ENCODE measurements at places on chromosomes 4 and X. TPM values are rescaled to one million over a fixed set of nuclear protein-coding genes. Genes with fewer than 3 reads are reported as not detected.

CLDN34 gene
- total RNA-seq = not detected

ETNPPL gene
- total RNA-seq = not detected

AKAP14 gene
- total RNA-seq = not detected

ATOH1 gene
- 41.8 TPM for total RNA-seq

PWWP3B gene
- 0.27 TPM for total RNA-seq

RASSF6 gene
- total RNA-seq = 36.2 TPM

DNA sequence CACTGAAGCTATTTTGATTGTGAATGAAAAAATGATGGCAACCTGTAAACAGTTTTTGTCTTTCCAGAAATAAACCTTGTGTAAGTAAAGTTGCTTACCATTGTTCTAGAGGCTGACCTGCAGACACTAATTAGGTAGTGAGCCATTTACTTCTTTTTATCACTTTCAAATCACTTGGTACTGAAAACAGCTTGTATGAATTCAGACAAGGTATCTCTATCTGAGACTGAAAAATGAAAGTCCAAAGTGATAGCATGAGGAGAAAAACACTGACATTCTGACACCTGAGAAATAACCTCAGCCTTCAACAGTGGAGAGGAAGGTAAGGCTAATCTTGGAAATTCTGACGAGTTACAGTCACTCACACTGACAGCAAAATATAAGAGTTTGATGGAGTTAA, 238.8 kb downstream of the GPC3 start:
- no peak overlapping the region for H3K4me3 ChIP-seq
- H3K36me3 ChIP-seq = no peaks in the 10 kb centered on the region
- no peaks in the 10 kb centered on the region for H3K4me1 ChIP-seq
- DNase-seq = no peak
- no peak overlapping the region for H3K27ac ChIP-seq

DNA sequence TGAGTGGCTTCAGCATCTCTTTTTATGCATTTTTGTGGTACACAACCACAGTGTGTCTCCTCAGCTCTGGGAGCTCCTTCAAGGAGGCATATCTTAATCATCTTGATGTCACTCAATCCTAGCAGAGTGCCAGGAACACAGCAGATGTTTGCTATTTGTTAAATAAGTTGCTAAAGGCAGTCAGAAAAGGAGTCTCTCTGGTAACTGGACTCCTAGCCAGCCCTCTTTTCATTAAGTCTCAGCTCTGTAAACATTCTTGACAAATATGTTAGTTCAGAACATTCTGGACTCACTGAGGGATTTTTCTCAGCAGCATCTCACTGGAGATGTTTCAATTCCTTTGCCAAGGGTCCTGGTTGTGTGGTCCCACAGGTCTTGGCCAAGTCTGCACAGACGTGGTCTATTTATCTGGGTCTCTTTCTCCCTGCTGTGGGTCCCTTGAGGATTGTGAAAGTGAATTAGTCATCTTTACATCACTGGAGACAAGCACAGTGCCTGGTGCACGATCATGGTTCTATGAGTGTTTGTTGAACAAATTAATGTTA, 20.3 kb upstream of the FAM9C start:
- no peaks in the 10 kb centered on the region for H3K4me1 ChIP-seq
- DNase-seq = no peak
- H3K27me3 ChIP-seq = no peaks in the 10 kb centered on the region
- no peak overlapping the region for H3K4me3 ChIP-seq

GRCh38 chr4:165838575-165838974, 34.5 kb upstream of the TLL1 start:
- H3K27me3 ChIP-seq = no peaks in the 10 kb centered on the region
- no peak overlapping the region for H3K4me3 ChIP-seq
- no peaks in the 10 kb centered on the region for H3K36me3 ChIP-seq
- H3K27ac ChIP-seq = no peak overlapping the region

- no peak overlapping the region for H3K27ac ChIP-seq
- H3K4me1 ChIP-seq = no peaks in the 10 kb centered on the region
These were observed 960.9 kb upstream of the HS3ST1 start for GRCh38 chr4:12389604-12390003.

DNA sequence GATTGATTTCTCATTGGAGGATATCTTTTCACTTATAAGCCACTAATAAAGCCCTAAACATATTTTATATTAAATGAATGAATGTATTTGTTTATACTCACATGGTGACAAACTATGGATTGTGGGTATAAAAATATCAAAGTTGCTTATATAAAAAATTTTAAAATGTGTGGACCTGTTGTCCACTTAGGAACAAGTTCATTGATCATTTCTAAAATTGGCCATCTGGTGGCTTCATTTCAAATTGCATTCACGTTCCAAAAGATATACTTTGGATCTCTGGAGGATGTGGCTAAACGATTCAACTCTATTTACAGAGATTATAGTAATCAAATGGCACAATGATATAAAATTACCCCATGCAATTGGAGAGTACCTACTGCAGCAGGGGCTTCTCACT, 32.5 kb downstream of the FSTL5 start:
- no peak for DNase-seq
- no peak overlapping the region for H3K4me3 ChIP-seq

DNA sequence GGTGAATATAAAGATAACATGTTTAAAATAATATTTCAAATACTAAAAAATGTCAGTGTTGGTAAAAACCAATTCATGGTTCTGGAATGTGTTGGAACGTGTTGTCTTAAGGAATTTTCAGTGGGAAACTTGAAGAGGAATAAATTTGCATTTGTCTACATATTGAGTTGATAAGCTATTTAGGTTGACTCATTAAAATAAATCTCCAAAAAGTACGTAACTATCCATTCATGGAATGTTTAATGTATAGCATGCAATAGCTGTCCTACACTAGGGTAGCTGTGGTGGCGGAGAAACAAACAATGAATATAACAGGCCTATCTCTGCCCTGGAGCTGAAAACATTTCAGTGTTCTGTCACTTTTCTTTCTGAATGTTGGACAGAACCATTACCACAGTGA, 20.3 kb downstream of the SHISA3 start:
- H3K27ac ChIP-seq = no peak overlapping the region
- no peak overlapping the region for H3K4me3 ChIP-seq
- H3K36me3 ChIP-seq = peaks cover 16% of the 10 kb centered on the region

GRCh38 chrX:101785142-101785541, 125.5 kb upstream of the ARMCX2 start:
- H3K27ac ChIP-seq = no peak overlapping the region
- H3K27me3 ChIP-seq = no peaks in the 10 kb centered on the region
- H3K4me3 ChIP-seq = no peak overlapping the region
- no peaks in the 10 kb centered on the region for H3K36me3 ChIP-seq

DNA sequence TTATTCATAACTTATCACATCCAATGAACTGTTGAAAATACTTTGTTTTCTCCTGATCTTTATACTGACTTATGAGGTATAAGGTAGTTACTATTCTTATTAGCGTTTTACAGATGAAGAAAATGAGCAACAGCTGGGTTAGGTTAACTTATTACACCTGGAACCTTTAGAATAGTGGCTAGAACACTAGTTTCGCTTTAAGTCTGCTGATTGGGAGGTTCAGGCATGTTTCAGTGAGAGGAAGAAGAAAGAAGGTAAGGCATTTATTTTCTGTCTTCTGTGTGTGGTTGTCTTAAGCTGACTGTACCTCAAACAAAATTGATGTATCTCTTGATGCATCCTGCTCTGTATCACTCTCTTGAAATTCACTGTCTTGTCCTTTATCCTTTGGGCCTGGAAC, 302.5 kb downstream of the GRID2 start:
- H3K4me1 ChIP-seq = no peaks in the 10 kb centered on the region
- H3K36me3 ChIP-seq = no peaks in the 10 kb centered on the region
- H3K27ac ChIP-seq = no peak overlapping the region
- no peak overlapping the region for H3K4me3 ChIP-seq

DNA sequence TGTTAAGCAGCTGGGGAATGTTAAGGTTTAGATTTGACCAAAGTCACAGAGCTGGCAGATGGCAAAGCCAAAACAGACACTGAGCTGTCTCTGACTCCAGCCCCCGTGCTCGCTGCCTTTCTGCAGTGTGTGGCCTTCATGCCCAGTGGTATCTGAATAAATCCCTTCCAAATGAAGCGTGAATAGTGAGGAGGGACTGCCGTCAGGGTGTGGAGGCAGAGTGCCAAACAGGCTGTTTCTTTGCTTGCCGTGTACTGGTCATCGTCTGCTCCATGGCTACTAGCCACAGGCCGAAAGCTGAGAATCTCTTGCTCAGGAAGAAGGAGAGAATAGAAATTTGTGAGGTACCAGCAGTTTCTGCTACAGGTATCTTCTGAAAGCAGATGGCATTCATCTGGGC, 19.7 kb downstream of the PRIMPOL start:
- peaks cover 20% of the 10 kb centered on the region for H3K4me1 ChIP-seq
- H3K36me3 ChIP-seq = peaks cover 10% of the 10 kb centered on the region
- H3K4me3 ChIP-seq = no peak overlapping the region
- no peak for DNase-seq
- no peaks in the 10 kb centered on the region for H3K27me3 ChIP-seq

- no peak for DNase-seq
- no peak overlapping the region for H3K4me3 ChIP-seq
- no peak overlapping the region for H3K27ac ChIP-seq
- H3K4me1 ChIP-seq = peaks cover 27% of the 10 kb centered on the region
These were observed 53.7 kb upstream of the TADA2B start for GRCh38 chr4:6989331-6989923.

- no peaks in the 10 kb centered on the region for H3K36me3 ChIP-seq
- no peaks in the 10 kb centered on the region for H3K4me1 ChIP-seq
- no peaks in the 10 kb centered on the region for H3K27me3 ChIP-seq
- no peak overlapping the region for H3K27ac ChIP-seq
- DNase-seq = no peak
These were observed 158.2 kb upstream of the DDIT4L start for GRCh38 chr4:100348473-100348872.

DNA sequence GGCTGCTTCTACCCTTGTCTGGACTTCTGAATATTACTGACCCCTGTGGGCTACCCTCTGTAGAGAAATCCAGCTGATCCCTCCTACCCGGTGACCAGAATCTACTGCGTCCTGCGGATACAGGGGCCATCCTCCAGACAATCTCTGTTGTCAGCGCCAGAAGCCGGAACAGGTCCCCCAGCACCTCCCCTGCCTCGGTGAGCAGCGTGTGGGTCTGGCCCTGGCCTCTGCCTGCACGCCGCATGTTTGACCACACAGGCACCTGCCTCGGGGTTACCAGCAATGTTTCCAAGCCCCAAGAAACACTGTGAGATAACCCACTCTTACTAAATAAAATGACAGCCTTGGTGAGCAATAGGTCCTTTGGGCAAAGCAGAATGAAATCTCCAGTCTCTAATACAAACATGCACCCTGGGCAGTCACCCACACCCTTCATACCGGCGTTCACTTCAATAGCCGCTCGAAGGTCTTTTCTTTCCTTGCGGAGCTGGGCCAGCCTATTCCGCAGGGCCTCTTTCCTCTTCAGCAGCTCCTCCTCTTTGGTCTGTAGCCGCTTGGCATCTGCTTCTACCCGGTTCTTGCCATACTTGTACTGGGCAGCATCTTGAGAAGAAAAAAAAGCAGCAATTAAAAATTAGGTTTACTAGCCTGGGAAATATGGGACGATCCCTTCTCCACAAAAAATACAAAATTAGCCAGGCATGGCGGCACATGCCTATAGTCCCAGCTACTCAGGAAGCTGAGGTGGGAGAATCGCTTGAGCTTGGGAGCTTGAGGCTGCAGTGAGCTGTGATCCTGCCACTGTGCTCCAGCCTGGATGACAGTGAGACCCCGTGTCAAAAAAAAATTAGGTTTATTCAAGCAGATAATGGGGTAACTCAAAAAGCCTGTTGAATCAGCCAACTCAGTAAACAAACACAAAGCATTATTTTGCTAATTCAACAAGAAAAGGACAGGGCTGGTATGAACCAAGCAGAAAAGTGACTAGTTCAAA, 165.1 kb downstream of the AFAP1 start:
- H3K4me1 ChIP-seq = peaks cover 64% of the 10 kb centered on the region
- H3K36me3 ChIP-seq = no peaks in the 10 kb centered on the region
- no peak overlapping the region for H3K4me3 ChIP-seq
- peak overlapping the region; percentile 45 for H3K27ac ChIP-seq

DNA sequence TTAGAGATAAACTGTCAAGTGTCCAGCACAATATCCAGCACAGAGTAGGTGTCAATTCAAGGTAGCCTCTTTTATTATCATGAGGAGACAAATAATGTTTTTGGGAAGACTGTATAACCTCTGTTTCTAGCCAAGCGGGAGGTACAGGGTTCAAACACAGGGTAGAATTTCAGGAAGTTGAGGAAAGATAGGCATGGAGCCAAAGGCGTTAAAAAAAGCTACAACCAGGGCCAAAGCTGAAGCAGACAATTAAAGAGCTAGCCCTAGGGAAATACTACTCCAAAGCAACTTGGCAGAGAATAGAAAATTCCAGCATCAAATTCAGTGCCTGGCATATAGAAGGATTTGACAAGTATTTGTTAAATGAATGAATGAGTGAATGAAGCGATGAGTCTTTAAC, 40.0 kb upstream of the CASK start:
- H3K27ac ChIP-seq = no peak overlapping the region
- no peaks in the 10 kb centered on the region for H3K4me1 ChIP-seq
- no peak for DNase-seq
- no peak overlapping the region for H3K4me3 ChIP-seq

- no peak overlapping the region for H3K4me3 ChIP-seq
- no peaks in the 10 kb centered on the region for H3K4me1 ChIP-seq
- H3K27ac ChIP-seq = no peak overlapping the region
- H3K36me3 ChIP-seq = peaks cover 29% of the 10 kb centered on the region
- no peak for DNase-seq
These were observed 62.5 kb downstream of the PAQR3 start for GRCh38 chr4:78876568-78877320.

GRCh38 chr4:113844369-113844768, 82.8 kb upstream of the CAMK2D start:
- no peaks in the 10 kb centered on the region for H3K4me1 ChIP-seq
- H3K27ac ChIP-seq = no peak overlapping the region

All from transverse colon (tissue), 4 donors.